ENCODE measurements at places on chromosomes 2 and 18.

GRCh38 chr18:22734791-22735627 is 198.1 kb upstream of the RBBP8 start:
- DNase-seq = no peak

- DNase-seq = no peak
Observed at GRCh38 chr2:24054366-24055010, 4.9 kb downstream of the FKBP1B start.

DNA sequence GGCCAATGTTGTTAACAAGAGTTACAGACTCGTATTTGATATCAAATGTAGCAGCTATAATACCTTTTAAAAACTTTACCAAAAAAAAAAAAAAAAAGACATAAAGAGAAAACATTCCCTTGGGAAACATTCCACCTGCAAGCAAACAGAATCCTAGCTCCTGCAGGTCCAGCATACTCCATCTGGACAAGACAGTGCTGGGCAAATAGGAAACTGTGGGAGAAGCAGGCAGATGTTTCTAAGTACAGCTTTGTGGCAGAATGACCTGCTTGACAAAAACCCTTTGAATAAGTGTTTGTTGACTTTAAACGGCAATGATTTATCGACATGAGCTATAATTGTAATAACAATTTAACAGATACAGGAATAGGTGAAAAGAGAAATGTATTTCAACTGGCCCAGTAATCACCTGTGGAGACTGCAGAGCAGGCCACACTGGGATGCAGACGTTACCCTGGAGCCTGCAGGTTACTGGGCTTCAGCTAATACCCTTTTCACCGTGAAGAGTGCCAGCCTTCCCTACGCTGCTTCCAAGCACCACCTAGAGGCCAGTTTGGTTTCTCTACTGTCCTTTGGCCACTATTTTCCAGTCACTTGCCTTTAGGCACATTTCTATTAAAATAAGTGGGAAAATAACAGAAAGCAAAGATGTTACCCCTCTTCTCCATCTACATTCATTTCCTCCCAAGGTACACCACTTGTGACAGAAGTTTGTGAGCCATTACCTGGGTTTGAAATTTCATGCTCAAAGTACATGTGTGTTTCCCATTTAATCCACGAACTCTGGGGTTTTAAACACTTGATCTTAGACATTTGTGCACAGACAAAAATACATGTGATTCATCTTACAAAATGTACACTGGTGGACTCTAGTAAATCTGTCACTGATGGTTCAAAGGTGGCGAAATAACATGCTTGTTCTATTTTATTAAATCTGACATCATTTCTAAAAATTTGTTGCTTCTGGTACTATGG is 96.9 kb upstream of the ZNF397 start:
- no peak for DNase-seq

DNA sequence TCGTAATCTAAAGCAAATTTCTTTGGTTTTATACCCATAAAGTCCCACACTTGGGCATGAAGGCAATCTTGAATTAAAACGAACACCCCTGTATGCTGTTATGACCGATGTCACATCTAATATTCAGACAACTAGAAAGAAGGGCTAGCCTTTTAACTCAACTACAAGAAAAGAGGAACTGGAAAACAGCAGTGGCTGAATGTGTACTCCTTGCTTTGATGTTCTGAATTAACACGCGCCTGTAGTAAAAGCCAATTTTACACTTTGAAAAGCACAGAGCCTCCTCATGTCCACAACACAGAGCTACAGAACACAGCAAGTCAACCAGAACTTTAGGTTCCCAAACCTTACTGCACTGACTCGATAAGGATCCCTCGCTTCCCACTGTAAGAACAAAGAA is 147.6 kb downstream of the HDAC4 start:
- DNase-seq = no peak

GRCh38 chr2:126527836-126528490 is 128.0 kb upstream of the GYPC start:
- DNase-seq = no peak

- no peak for DNase-seq
Observed at GRCh38 chr2:104368089-104368488, 485.8 kb upstream of the POU3F3 start.

GRCh38 chr18:10457767-10458166 is 3.3 kb downstream of the APCDD1 start:
- DNase-seq = no peak

DNA sequence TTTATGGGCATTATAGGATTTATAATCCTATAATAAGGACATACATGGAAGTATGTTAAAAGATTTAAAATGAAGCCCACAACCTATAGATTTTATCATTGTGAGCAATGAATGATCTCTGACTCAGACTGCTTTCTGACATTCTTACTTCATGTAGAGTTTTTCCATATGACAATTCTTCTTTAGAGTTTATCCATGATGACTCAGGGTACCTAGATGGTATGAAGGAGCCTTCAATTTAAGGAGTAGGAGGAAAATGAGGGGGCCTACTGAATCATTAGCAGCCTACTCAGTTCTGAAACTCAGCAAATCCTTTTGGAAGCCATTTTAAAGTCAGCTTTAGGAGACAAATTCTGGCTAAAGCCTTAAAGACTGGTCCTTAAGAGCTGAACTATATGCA is 10.4 kb downstream of the PELI1 start:
- no peak for DNase-seq

GRCh38 chr2:233462202-233462785 is 104.3 kb downstream of the USP40 start:
- no peak for DNase-seq

GRCh38 chr18:79781331-79781941 is 16.3 kb upstream of the KCNG2 start:
- no peak for DNase-seq

DNA sequence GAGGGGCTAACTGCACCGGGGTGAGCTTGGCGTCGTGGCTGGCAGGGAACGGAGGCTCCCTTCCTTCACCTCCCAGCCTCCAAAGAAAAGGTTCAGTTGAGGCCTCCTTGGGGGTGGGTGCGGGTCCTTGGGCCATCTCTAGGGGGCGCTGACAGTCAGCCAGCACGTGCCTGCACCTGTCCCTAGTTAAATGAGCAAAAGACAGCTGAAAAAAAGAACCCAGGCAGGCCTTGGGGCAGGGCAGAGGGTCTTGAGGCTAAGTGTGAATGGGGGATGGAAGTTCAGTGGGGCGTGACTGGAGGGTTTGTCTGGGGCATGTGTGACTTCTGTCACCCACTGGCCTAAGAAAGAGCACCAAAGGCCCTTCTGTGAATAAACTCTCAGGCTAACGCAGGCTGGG is 56.4 kb downstream of the ZFP36L2 start:
- DNase-seq = no peak

- peak; percentile 14 for DNase-seq
Observed at GRCh38 chr18:48781163-48781987, 169.4 kb downstream of the SMAD7 start.

DNA sequence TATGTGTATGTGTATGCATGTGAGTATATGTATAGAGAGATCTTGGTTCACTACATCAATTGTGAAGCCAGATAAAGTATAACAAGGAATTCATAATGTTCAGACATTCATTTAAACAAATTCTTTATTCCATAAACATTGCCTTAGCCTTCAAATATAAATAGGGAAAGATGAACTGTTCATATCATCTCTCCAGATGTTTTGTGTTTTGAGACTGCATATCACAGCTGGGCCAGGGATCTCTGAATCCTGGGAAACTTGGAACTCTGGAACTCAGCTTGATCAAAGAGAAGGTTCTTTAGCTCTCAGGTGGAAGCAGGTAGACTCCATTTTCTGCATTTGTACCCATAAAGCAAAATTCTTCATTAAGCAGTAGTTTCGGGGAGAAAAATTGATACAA is 272.6 kb upstream of the ETAA1 start:
- DNase-seq = no peak

GRCh38 chr2:148096012-148096411 is 75.1 kb downstream of the MBD5 start:
- DNase-seq = no peak

DNA sequence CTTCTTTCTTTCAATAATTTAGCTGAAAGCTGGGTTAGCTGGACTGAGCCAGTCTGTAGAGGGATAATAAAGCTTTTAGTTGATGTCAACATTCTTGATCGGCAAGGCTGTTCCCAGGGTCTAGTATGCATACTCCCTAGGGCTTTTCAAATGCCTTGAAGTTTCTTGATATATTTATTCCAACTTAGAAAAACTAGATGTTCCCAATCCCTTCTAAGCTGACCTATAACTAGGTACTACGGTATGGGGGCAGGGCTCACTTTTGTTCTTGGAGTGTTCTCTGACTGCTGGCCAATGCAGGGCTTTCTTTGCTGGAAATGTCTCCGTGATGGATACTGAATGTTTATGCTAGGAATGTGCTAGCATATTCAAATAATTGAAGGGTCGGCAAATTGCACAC is 258.6 kb upstream of the TANK start:
- DNase-seq = no peak

- DNase-seq = no peak
Observed at GRCh38 chr2:2763351-2764000, 432.4 kb upstream of the MYT1L start.

- DNase-seq = no peak
Observed at GRCh38 chr2:242040681-242041080, 171.2 kb downstream of the RTP5 start.

GRCh38 chr2:158665536-158666302 is 129.4 kb upstream of the DAPL1 start:
- no peak for DNase-seq

- DNase-seq = no peak
Observed at GRCh38 chr2:105904938-105905337, 160.2 kb downstream of the NCK2 start.

- DNase-seq = no peak
Observed at GRCh38 chr2:235049069-235049468, 97.3 kb downstream of the SH3BP4 start.

- DNase-seq = no peak
Observed at GRCh38 chr18:50665015-50665414, 105.1 kb downstream of the MAPK4 start.

DNA sequence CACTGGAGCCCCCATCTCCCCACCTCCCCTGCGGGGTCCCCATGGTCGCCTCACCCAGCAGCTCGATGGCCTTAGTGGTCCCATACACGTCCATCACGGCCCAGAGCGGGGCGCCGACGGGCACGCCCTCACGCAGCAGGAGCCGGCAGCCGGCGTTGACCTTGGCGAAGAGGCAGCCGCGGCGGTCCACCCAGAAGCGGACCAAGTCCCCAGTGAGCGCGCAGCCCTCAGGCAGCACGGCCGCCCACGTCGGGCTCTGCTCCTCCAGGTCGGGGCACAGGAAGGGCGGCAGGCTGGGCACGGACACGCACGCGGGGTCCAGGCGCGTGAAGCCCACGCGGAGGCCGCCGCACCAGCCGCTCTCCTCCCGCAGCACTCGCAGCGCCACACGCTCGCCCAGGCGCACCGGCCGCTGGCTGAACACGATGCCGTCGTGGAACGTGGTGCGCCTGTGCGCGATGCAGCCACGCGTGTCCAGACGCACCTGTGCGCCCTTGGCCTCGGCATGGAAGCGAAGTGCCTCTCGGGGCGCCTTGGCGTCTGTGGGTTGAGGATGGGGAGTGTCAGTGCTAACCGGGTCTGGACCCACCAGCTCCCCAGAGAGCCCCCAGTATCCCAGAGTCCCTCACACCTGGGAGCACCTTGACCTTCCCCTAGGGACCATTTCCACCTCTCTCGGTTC is 4.6 kb downstream of the NEURL3 start:
- DNase-seq = no peak

DNA sequence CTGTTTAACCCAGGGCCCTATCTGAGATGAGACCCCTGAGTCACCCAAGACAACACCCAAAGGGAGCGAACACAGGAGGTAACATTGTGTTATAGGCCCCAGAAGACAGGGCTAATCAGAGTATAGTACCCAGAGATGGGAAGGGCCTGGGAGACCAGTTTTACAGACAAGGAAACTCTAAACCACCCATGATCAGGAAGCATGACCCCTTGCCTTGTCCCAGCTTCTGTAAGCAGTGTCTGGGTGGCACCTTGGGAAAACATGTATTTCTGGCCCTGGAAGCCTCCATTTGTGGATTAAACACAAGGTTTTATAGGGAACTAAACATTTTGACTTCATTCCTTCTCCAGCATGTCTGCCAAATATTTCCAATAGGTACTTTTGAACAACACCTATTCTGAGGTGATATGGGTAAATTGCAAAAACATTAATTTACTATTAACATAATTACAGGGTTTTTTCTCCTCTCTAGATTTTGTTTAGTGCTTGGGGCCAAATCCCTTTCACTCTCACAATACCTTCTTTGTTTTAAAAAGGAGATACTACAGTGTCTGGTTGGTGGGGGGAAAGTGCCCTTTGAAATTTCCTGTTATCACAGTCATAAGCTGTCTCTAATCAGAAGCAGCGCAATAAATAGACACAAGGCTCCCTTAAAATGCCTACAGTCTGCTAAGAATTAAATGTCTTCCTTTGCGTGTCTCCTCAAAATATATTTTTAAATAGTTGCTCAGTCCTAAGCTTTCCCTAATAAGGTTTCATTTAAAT is 341.1 kb downstream of the BCL11A start:
- DNase-seq = no peak

GRCh38 chr2:238138331-238139195 is at the start of gene KLHL30:
KLHL30 (plus strand) TSS chr2:238138668; CDS start chr2:238140755, 2,087 bp downstream.
- no peak for DNase-seq
